ENCODE measurements at places on chromosomes 6 and 20. TPM values are rescaled to one million over a fixed set of nuclear protein-coding genes. Genes with fewer than 3 reads are reported as not detected.

- no peak for DNase-seq
- H3K27me3 ChIP-seq: no peaks in the 10 kb centered on the region
- no peak overlapping the region for H3K4me3 ChIP-seq
- H3K4me1 ChIP-seq: peaks cover 4% of the 10 kb centered on the region
Observed at GRCh38 chr20:1035466-1035865, 33.4 kb upstream of the RSPO4 start.

DNA sequence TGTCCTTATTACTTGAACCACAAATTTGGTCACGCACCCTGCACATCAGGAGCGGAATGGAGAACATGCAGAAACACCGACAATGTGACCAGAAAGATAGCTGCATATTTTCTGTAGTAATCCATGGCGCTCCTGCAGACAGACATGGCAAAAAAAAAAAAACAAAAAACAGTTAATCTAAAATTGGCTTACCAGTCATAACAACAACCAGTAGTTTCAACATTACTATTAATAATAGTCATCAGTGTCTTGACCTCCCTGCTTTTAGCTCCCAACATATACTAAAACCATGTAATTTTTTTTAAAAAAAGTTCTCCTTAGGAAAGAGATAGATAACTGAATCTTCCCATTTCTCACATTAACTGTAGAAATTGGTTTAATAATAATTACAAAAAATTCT lies 6.8 kb downstream of the CGA start:
- no peak overlapping the region for H3K4me3 ChIP-seq
- no peaks in the 10 kb centered on the region for H3K36me3 ChIP-seq
- DNase-seq: no peak
- H3K27me3 ChIP-seq: no peaks in the 10 kb centered on the region
- H3K4me1 ChIP-seq: no peaks in the 10 kb centered on the region

DNA sequence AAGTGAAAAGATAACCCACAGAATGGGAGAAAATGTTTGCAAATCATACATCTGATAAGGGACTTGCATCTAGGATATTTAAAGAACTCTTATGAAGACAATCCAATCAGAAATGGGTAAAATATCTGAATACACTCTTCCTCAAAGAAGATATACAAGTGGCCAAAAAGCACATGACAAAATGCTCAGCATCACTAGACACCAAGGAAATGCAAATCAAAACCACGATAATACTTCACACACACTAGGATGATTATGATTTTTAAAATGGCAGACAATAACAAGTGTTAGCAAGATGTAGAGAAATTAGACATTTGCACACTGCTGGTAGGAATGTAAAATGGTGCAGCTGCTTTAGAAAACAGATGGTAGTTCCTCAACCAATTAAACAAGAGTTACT lies 34.8 kb upstream of the SIRT5 start:
- no peaks in the 10 kb centered on the region for H3K27me3 ChIP-seq
- H3K36me3 ChIP-seq: no peaks in the 10 kb centered on the region
- no peak overlapping the region for H3K4me3 ChIP-seq
- H3K4me1 ChIP-seq: no peaks in the 10 kb centered on the region
- H3K27ac ChIP-seq: no peak overlapping the region

FHL5 gene
- total RNA-seq: not detected

DNA sequence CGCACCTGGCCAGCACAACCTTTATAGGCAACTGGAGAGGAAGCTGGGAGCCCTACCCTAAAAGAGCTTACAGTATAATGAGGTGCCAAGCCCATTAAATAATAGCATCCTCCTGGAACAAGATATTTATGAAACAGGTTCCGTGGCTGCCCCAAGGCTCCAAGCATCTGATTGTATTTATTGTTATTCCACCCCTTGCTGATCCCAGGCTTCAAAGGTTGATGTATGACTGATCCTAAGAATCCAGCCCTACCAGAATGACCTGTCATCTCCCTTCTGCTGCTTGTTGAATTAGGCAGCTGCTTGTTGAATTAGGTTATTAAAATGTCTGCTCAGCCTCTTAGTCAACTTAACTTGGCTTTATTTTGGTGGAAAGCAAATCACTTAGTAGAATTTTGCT lies 35.2 kb upstream of the SASH1 start:
- H3K27ac ChIP-seq: no peak overlapping the region
- no peak overlapping the region for H3K4me3 ChIP-seq
